Type B pancreatic cell (in vitro differentiated cells): ENCODE measurements at places on chromosomes 16 and 17. TPM values are rescaled to one million over a fixed set of nuclear protein-coding genes. Genes with fewer than 3 reads are reported as not detected.
A peak's percentile ranks its signal among the peaks of the same experiment; 100 is the strongest.

Gene METRN
- total RNA-seq = 37.0 and 97.1 TPM in 2 replicates

Gene CCL1
- not detected in 2 replicates for total RNA-seq

Gene DNAH17
- 0.07 and 0.33 TPM in 2 replicates for total RNA-seq

Gene SEZ6L2
- total RNA-seq = 19.3 and 19.4 TPM in 2 replicates

Gene POLR3E
- 52.9 and 56.6 TPM in 2 replicates for total RNA-seq

Gene CLEC19A
- total RNA-seq = not detected in 2 replicates

Gene CES5A
- not detected in 2 replicates for total RNA-seq

Gene C1QTNF8
- total RNA-seq = not detected in 2 replicates

GRCh38 chr17:30969989-30970830, 629 bp upstream of the RNF135 start:
- DNase-seq = no peak

- DNase-seq = no peak
Observed at GRCh38 chr17:59783221-59784047, 76.0 kb downstream of the VMP1 start.

DNA sequence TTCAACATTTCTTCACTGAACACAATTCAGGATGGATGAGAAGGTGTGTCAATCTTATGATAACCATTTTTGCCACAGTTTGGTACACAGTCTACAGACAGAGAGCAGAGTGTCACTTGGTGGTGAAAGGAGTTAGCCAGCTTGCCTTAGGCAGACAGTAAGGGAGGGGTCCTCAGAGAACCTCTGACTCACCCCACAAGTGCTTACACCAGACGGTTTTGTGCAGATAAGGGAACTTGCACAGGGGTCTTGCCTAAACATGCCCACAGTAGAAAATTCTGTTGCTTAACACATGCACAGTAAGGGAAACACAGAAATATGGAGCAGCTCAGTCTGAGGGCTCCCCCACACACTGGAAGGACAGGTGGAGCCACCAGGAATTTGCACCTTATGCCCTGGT, 204.5 kb upstream of the CDH8 start:
- DNase-seq = no peak

DNA sequence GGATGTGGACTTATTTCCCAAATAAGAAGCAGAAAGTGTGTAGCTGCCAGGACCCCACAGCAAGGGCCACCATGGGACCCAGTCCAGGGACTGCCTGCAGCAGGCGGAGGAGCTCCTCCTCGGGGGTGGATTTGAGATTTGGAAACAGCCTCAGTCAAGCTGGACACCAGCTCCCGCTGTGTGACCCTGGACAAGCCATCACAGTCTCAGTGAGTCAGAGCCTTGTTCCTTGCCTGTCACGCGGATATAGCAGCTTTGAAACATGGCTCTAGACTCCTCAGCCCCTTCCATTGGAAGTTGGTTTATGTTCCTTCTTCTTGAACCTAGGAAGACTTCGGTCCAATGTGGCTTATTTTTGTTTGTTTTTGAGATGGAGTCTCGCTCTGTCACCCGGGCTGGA, 12.5 kb upstream of the DPEP1 start:
- DNase-seq = no peak

- DNase-seq = no peak
Observed at GRCh38 chr16:12613992-12614661, 189.6 kb downstream of the CPPED1 start.

GRCh38 chr17:76149214-76149613, 8.2 kb upstream of the FOXJ1 start:
- DNase-seq = no peak

DNA sequence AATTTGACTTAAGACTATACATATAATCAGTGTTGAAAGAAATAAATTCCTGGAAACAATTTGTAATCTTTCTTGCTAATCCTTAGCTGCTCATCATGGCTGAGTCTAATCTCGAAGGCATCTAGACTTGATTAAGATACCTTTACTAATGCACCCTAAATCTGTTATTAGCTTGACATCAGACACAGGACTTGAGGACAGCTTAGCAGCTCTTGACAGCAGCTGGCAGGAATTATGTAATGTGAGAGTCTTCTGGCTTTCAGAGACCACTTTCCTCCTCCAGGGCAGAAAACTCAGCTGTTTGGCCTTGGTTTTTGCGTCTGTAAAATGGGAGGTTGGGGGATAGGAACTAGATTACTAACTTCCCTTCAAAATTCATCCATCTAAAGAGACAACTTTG, 7.1 kb upstream of the MPP2 start:
- no peak for DNase-seq

- DNase-seq = no peak
Observed at GRCh38 chr16:75260851-75261589, 9.6 kb upstream of the BCAR1 start.

DNA sequence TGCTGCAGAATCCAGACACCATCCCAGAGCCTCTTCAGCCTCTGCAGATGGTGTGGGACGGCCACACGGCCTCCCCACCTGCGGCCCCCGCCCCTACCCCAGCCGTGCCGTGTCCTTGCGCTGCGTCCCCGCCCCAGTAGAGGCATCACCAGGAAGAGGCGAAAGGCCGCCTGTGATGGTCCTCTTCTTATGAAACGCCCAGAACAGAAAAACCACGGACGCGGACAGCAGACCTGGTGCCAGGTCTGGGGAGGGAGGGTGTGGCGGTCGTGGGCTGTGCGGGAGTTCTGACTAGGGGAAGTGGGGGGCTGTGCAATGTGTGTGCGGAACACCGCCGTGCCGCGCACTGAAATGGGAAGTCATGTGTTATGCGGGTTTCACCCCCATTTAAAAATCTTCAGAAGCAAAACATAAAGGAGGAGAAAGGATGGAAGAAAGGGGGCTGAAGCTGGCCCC, 25.5 kb downstream of the ACSF3 start:
- DNase-seq = no peak

- peak; percentile 67 for DNase-seq
Observed at GRCh38 chr16:1793578-1794220, at the start of gene IGFALS. Gene IGFALS, minus strand, starts transcription at chr16:1793705. Its CDS starts 53 bp downstream, at chr16:1793652.

DNA sequence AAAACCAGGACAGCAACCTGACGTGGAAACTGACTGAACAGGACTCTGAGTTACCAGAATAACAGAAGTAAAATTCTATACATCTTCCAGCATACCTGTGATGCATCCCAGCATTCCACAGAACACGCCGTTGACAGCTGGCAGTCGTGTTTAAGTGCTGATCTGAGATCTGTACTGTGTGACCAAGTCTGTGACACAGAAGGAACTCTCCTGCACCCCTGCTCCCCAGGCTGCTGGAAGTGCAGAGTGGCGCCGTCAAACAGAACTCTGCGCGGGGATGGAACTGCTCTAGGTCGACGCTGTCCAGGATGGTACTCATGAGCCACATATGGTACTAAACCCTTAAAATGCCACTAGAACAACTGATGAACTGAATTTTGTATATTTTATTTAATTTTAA, 804 bp upstream of the ITGAE start:
- no peak for DNase-seq

GRCh38 chr16:15608398-15609285, 34.3 kb downstream of the MARF1 start:
- no peak for DNase-seq

- no peak for DNase-seq
Observed at GRCh38 chr16:87070657-87071056, 246.5 kb downstream of the C16orf95 start.

- no peak for DNase-seq
Observed at GRCh38 chr16:63050391-63050790, 1014.2 kb upstream of the CDH8 start.

DNA sequence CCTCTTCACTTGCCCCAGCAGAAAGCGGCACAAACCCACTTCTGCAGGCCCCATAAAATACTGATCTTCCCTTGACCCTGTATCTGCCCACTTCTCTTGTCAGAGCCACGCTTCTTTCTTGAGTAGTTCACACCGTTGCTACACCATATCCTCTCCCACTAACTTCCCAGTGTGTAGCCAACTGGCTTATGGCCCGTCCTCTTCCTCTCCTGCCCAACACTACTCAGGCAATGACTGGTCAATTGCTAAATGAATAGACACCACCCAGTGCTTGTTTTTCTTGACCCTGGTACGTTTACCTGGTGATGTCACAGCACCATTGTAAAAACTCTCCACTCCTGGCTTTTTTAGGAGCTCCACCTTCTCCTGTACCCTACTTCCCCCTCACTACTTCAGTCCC, 86.9 kb downstream of the NDEL1 start:
- DNase-seq = no peak

DNA sequence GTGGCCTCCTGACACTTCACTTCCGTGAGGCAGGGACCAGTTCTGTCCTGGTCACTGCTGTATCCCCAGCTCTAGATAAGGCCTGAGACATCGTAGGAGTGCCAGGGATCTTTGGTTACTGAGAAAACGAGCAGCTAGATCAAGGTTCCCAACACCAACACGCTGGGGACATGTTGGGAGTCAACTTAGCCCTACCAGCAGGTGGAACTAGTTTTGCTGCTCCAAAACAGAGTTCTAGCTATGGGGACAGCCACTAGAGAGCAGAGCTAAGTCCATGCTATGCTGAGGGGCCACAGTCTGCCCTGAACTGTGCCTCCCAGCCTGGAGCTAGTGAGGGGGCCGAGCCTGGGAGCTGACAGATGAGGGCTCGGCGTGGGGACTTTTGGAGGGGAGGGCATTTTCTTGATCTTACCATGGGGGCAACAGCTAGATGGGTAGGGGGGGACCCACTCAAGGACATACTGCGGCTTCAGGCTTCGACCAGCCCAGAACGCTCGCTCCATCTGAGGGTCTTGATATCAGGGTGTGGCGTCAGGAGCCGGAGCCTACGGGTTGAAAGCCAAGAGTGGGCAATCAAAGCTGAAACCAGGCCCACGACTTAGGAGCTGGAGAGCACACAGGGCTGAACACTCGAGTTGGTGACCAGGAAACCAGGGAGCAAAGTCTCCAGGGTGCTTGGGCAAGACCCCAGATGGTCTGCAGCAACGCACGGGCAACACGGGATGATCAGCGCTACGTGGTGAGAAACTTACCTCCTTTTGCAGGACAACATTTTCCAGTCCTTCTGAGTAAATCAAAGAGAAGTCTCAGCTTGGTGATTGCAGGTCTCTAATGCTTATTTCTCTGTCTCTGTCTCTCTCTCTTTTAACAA, 13.4 kb downstream of the SNX20 start:
- no peak for DNase-seq

DNA sequence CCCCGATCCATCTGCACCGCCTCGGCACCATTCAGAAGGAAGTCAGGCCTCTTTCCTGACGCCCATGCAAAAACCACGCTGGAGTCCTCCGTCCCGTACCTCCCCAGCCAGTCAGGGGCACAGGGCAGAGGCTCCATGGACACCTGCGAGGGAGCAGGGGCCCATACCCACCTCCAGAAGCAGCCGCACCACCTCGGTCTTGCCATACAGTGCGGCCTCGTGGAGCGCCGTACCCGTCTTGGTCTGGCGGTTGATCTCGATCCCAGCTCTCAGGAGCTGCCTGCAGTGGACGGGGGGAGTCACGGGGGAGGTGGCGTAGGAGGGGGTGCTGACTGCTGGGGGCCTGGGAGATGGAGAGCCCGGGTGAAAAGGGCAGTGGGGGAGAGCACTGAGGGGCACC, 9.2 kb downstream of the CASKIN2 start:
- no peak for DNase-seq
